ENCODE measurements at places on chromosomes 3 and 15.

DNA sequence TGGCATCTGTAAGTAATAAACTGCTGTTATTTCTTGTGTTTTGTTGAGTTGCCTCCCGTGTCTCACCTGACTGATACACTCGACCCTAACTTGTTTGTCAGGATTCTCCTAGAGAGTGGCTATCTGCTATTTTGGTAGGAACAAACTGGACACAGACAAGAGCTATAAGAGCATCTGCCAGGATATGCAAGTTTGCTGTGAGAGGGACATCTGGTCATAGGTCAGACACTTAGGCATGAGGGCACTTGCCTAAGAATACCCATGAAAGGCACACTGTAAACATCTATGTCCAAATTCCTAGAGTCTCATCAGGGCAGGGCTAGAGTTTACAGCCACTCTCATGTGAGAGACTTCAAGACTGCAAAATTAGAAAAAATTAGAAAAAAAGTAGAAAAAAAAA, 32.5 kb downstream of the NEDD4 start:
- DNase-seq = no peak

GRCh38 chr3:104831071-104831470, 535.6 kb upstream of the ALCAM start:
- no peak for DNase-seq

DNA sequence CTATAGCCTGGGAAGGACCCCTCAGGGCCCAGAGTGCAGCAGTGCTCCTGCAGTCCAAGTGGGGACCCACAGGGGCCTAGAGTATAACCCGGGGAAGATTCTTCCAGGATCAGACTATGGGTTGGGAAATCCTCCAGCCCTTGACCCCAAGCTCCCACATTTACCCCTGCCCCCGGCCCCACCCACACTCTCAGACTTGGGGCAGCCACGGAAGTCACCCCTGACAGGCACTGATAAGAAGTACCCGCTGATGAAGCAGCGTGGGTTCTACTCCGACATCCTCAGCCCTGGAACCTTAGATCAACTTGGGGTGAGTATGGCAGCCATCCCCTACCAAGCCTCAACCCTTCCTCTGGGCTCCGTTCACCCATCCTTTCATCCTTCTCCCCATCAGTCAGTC, 6.3 kb downstream of the DNAH1 start:
- DNase-seq = no peak

GRCh38 chr3:185732782-185733181, 92.1 kb downstream of the IGF2BP2 start:
- no peak for DNase-seq

DNA sequence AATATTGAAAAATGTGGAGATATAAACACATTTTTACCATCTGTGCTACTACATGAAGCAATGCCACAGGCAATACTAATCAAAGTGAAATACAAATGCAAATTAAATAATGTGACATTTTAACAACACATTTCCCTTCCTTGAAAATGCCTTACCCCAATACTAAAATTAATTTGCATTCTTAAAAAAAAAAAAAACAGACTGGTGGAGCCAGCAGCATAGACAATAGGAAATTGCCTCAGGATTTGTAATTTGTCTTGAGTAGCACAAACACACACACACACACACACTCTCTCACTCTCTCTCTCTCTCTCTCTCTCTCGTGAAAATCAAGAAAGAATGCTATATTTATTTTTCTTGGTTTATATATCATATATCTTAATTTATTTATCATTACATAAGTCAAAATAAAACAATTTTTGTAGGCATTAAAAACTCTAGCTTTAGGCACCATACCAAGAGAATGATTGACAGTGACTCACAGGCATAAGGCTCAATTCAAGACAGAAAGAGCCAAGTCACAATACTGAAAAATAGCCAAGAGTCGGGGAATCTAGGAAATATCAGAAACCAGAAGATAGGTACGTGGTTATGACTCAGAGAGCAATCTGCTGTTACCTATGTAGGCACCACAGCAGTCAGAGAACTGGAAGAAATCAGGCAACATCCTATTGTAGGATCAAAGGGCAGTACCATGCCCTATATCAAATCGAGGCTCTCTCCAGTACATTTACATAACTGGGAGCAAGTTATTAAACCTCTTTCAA, 23.0 kb downstream of the SUCNR1 start:
- no peak for DNase-seq

GRCh38 chr3:132549169-132549568, 47.9 kb upstream of the ACKR4 start:
- DNase-seq = no peak

- DNase-seq = no peak
These were observed 141.9 kb upstream of the CCDC54 start for GRCh38 chr3:107235193-107235927.
